Mucosa of gallbladder (tissue), 1 donor: ENCODE measurements at places on chromosomes 13 and 19.

DNA sequence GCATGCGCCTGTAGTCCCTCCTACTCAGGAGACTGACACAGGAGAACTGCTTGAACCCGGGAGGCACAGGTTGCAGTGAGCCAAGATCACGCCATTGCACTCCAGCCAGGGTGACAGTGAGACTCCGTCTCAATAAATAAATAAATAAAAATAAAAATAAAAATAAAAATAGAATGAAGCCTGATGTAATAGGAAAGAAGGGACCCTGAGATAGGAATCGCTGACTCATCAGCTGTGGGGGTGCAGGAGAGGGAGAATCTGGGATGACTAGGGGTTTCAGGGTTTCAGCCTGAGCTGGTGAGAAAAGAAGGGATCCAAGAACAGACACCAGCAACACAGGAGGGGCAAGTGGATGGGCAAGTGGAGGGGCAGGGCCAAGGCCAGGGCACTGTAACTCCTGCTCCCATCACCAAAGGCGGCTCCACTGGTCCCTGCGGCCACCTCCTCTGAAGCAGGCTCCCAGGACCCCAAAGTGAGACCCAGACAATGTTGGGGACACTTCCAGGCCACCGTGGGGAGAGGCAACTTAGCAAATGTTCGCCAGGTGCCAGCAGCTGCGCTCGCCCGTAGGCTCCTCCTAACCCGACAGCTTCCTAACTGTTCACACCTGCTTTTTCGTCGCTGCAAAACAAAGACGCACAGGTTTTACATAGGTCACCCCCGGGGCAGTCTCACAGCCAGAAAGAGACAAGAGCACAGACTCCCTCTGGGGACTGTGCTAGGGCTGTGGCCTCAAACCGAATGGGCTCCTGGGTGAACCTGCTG lies 1.2 kb downstream of the HAUS8 start:
- DNase-seq: no peak

DNA sequence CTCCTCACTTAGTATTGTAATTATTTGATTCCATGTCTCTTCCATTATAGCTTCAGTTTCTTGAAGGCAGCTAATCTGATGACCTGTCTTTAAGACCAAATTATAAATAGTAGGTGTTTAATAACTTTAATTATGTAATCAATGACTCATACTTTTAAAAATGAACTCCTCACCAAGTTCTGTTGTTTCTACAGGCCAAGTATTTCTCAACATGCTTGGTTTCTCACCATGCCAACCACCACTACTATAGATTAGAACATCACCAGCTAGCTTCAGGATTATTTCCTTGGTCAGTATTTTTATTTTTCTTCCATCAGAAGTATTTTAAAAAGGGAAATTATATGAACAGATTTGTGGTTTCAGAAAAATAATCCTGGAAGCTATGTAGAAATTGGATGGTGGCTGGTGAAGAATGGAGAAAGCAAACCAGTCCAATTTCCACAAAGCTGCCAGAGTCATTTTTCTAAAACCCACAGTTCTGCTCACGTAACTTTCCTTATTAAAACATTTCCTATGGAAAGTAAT lies 237.7 kb upstream of the DACH1 start:
- no peak for DNase-seq

- no peak for DNase-seq
These were observed 48.4 kb downstream of the USPL1 start for GRCh38 chr13:30666113-30666512.

GRCh38 chr13:65841156-65841555 lies 1389.0 kb downstream of the PCDH9 start:
- no peak for DNase-seq

GRCh38 chr19:18437491-18438330 lies at the start of gene ISYNA1:
Gene ISYNA1, minus strand, starts transcription at chr19:18438133. Its CDS starts 154 bp downstream, at chr19:18437979.
- DNase-seq: peak; percentile 38

- DNase-seq: peak; percentile 86
These were observed 2.7 kb downstream of the DACH1 start for GRCh38 chr13:71864094-71864985.

DNA sequence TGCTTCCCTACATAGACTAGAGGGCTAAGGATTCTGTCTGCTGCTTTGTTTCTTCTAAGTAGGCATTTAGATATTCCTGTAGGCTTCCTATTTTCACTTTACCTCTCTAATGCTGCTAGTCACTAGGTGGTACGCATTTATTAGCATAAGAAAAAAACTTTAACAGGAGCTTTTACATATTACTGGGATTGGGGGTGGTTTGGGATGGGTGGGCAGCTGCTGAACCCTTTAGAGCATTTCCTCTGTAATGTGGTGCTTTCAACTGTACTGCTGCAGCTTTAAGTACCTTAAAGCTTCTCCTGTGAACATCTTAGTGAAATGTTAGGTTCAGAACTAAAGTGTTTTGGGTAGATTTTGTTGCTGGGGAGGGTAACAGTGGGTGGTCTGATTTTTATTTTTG lies 92.6 kb downstream of the ZNF486 start:
- DNase-seq: no peak

DNA sequence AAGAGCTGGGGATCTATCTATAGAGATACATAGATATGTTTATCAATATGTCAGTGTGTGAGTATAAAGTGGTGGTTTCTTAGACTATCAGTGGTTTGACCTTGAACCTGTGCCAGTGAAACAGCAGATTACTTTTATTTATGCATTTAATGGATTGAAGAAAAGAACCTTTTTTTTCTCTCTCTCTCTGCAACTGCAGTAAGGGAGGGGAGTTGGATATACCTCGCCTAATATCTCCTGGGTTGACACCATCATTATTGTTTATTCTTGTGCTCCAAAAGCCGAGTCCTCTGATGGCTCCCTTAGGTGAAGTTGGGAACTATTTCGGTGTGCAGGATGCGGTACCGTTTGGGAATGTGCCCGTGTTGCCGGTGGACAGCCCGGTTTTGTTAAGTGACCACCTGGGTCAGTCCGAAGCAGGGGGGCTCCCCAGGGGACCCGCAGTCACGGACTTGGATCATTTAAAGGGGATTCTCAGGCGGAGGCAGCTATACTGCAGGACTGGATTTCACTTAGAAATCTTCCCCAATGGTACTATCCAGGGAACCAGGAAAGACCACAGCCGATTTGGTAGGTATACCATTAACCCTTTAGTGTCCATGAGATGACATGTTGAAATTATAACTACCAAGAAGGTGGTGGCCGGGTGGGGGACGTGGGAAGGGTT lies 880 bp downstream of the FGF9 start:
- no peak for DNase-seq

GRCh38 chr13:111295886-111296285 lies 24.6 kb upstream of the TEX29 start:
- DNase-seq: no peak

- no peak for DNase-seq
These were observed 26.8 kb downstream of the SKA3 start for GRCh38 chr13:21149568-21149967.

GRCh38 chr19:53102206-53102755 lies 941 bp downstream of the ZNF160 start:
- DNase-seq: no peak

GRCh38 chr19:1353144-1353543 lies 30.6 kb upstream of the NDUFS7 start:
- no peak for DNase-seq

DNA sequence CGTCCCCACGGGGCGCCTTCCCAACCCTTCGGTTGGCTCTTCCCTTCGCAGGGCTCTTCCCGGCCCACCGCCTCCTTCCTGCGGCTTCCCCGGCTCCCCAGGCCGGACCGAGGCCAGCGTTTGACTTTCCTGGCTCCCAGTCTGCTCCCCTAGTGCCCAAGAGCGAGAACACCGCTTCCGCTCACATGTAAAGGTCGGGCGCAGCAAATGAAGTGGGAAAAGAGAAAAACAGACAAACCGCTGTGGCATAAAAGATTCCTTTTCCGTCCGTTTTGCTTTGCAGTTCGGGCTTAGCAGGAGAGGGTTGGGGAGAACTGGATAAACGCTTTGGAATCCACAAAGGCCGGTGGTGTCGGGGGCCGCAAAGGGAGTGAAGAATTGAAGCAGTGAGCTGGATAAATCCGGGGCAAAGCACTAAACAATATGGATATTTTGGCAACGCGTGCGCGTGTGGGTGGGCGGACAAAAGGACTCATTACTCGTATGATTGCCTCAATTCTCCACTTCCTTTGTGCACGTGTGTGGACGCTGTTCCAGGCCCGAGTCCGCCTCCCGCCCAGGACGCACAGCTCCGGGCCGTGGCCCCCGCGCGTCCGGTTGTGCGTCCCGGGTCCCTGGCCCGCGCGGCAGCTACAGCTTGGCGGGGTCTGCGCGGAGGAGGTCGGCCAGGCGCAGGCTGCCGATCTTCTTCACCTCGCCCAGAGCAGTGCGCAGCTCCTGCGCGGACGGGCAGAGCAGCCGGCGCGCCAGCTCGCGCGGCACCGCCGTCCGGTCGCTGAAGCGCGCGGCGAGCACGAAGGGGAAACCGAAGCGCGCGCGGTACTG lies 8.6 kb upstream of the CDX2 start:
- DNase-seq: no peak

GRCh38 chr19:12933287-12934072 lies at the start of gene FARSA:
Gene FARSA, minus strand, starts transcription at chr19:12933711. Its CDS starts 15 bp downstream, at chr19:12933696.
- DNase-seq: peak; percentile 94

DNA sequence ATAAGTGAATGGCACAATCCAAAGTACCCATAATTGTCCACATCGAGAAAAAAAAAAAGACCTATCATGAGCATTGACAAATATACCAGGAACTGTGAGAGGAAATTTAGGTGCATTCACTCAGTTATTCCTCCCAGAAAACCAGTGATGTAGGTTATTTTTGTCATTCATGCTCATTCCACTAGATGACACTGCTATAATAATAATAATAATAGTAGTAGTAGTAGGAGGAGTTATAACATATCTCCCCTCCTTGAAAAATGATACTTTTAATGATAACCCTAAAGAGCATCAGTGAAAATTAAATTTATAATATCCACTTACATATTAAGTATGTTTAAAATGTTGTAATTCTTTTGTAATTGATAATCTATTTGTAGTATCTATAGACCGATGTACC lies 463.9 kb upstream of the MIR17HG start:
- no peak for DNase-seq

GRCh38 chr13:27298849-27299248 lies 28.2 kb downstream of the RASL11A start:
- DNase-seq: peak; percentile 16

DNA sequence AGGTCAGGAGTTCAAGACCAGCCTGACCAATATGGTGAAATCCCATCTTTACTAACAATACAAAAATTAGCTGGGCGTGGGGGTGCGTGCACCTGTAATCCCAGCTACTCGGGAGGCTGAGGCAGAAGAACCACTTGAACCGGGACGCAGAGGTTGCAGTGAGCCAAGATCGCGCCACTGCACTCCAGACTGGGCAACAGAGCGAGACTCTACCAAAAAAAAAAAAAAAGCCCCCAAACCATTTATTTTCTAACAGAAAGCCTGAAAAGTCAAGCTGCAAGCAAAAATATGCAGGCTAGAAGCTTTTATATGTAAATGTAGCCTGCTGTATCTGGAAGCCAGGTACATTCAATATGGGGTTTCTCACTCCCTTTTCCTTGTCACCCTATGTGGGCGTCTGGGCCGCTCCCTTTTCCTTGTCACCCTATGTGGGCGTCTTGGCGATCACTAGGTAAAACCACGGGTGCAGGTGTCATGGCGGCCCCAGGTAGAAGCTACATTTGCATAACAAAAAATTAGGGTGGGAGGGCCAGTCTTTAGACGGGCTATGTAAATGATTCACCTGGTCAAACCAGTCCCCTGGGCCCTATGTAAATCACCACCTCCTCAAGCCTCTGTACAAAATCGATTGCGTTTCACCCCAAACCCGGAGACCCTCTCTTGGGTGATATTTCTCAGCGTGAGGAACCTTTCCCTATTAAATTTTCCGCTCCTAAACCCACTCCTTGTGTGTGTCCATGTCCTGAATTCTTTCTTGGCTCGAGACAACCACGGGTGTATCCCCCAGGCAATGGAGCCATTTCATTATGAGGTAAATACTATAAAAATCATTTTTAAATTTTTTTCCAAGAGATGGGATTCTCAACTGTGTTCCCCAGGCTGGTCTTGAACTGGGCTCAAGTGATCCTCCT lies 2.1 kb downstream of the TRIM13 start:
- DNase-seq: no peak

DNA sequence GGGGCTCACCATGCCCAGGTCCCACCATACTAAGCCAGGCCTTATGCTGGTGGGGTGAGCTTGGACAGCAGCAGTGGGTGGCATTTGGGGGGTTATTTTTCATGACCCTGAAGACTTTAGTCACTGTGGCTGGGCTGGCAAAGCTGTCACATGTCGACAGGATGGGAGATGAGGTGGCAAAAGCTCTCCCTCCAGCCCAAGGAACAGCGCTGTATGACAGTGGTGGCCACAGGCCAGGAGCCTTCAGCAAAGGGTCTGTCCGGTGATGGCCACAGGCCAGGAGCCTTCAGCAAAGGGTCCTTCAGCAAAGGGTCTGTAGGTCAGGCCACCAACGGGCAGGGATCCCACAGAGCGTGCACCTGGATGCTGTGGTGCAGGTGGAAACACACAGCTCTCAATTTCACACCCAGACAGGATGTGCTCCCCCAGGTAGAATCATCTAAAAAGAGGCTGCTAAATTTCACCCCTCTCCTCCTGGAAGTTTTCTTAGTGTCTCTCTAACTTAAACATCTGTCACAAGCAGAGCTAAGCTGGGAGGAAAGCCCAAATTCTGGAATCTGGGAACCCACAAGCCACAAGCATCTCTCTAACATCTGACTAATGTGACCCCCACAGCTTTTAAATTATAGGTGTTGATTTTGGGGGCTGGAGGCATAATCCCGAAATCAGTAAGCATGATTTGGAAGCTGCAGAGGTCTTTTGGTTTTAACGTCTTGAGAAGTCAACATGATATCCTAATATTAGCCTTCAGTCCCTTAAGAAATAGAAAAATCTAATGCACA lies 23.0 kb downstream of the COL4A1 start:
- no peak for DNase-seq

- no peak for DNase-seq
These were observed 138.0 kb upstream of the IRS2 start for GRCh38 chr13:109924376-109924775.

DNA sequence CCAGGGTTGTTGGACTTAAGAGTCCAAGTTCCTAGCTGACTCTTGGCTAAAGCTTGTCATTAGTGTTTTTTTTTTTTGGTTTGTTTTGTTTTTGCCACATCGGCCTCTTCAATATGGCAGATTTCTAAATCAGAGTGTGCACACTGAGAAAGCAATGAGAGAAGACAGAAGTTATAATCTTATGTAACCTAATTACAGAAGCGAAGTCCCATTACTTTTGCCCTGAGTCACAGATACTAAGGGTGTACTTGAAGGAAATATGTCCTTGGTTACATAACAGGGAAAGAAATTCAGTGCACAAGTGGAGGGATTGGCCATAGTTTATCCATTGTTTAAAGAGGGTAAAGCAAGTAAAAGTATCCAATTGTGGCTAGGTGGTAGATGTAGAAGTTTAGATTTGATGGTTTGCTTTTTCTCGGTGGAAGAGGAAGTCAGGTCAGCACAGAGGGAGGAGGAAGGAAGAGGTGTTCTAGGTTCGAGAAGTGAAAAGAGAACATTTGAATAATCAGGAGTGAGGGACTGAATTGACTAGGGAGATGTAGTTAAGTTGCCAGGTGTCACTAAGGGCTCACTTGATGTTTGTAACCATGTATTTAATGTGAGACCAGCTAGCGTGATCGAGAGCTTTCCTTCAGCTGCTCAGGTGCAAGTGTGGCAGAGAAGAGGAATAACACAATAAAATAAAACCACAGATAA lies 12.2 kb downstream of the GTF2F2 start:
- no peak for DNase-seq
